ENCODE measurements at places on chromosomes 3 and 15.

GRCh38 chr3:172869784-172870518 lies 119.4 kb downstream of the ECT2 start:
- DNase-seq = no peak

GRCh38 chr3:25033407-25034029 lies 394.5 kb upstream of the RARB start:
- DNase-seq = peak; percentile 15

DNA sequence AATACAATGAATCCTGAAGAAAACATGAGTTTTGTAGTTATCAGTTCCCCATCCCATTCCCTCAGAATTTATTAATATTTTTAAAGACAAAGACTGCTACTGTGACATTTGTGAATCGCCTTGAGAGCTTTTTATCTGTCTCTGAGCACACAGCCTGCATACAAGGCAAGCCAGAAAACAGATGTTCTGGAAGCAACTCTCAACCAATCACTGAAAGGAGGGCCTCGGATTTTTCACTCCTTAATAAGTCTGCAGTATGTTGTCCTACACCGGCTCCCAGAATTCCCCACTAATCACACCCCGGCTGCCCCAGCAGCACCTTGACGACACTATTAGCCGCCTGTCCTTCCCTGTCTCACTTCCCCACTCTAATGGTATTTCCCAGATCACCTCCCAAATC lies 138.5 kb downstream of the ZNF621 start:
- DNase-seq = no peak

DNA sequence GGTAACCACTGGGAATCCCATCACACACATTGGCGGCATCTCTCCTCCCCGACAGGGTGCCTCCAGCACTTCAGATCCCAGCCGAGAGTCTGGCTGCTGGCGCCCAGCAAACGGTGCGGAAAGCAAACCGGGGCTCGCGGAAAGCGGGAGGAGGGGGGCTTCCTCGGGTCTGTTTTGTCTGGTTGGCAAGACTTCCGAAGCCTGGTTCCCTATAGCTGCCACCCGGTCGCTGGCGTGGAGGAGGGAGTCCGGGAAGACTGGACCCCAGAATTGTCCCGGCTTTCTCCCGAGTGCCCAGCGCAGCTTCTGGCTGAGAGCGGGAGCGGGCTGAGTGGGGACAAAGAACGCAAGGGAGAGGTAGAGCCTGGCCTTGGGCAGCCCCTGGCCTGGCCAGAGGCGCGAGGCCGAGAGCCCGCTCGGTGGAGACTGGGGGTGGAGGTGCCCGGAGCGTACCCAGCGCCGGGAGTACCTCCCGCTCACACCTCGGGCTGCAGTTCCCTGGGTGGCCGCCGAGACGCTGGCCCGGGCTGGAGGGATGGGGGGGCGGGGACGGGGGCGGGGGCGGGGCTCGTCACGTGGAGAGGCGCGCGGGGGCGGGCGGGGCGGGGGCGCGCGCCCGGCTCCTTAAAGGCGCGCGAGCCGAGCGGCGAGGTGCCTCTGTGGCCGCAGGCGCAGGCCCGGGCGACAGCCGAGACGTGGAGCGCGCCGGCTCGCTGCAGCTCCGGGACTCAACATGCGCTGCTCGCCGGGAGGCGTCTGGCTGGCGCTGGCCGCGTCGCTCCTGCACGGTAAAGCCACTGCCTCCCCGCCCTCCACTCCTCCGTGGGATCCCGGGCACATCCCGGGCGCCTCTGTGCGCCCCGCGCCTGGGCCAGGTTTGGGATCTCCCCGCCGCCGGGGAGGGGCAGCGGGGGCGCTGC lies at the start of gene CHRNA7:
Gene CHRNA7, plus strand, starts transcription at position 654 of the 920 bp plus-strand sequence. Its CDS starts 80 bp downstream, at position 734.
- DNase-seq = peak; percentile 57

DNA sequence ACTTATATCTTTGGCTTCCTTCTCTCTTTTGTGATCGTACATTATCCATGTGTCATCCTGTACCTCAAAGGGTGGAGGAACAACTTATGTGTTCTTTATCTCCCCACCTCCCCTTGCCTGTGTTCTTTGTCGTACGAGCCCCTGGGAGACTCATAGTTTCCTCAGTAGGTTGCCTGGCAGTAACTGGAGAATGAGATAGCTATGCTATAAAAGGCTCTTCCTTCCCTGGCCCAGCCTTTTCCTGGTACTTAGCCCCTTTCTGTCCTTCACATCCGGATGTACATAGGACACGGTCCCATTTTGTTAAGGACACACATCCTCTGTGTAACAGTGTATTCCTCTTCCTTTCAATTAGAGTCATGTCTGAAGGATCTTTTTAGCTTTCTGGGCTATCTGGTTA lies 32.1 kb downstream of the PLCL2 start:
- DNase-seq = no peak

GRCh38 chr3:193884027-193884426 lies 251.9 kb upstream of the HES1 start:
- DNase-seq = no peak

DNA sequence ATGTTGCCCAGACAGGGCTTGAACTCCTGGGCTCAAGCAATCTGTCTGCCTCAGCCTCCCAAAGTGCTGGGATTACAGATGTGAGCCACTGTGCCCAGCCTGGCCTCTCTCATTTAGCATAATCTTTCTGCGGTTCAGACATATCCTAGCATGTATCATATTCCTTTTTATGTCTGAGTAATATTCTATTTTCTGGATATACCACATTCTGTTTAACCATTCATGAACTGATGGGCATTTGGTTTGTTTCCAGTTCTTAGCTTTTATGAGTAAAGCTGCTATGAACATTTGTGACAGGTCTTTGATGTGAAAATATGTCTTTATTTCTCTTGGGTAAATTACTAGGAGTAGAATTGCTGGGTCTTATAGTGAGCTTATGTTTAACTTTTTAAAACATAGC lies 23.5 kb downstream of the FAM81A start:
- no peak for DNase-seq

- DNase-seq = no peak
Measured at GRCh38 chr3:152127058-152127457, 141.7 kb upstream of the MBNL1 start.

GRCh38 chr15:52784799-52785671 lies 5.1 kb downstream of the ONECUT1 start:
- no peak for DNase-seq
